ENCODE measurements at places on chromosomes 4 and X.

GRCh38 chr4:99856166-99856565 is 38.1 kb downstream of the LAMTOR3 start:
- no peak for DNase-seq

DNA sequence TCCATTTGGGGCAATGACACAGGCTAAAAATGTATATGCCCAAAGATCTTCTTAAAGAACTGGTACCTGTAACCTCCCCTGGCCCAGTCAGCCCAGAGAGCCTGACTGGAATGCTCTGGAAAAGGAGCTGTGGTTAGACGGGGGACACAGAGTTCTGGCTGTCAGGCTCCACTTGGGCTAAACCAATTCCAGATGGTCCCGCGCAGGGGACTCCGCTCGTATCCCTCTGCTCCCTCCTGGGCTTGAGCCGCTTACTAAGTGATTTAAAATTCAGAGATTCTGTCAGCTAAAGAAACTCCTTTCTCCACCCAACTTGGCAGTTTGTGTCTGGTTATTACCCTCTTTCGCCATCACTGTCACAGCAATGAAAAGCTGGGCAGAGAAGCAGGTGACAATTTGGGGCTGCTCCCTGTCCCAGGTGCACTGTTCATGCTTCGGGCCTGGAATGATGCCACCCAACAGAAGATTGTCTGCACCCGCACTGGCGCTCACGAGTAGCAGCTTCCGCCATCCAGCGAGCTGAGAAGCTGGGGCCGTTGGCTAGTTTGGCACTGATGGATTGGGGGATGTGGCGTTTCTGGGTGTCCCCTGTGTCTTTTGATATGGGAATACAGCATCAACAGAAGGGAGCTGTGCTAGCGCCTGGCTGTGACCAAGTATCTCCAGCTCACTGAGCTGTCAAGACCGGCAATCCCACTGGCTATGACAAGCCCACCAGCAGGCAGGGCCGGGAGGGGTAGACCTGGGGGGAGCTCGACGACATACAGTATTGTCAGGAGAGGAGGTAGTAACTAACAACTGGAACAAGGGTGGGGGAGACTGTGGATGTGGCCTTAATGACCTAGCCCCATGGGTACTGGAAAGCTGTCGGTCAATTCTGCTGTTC is 6.7 kb upstream of the IRAK1 start:
- DNase-seq, result no peak

DNA sequence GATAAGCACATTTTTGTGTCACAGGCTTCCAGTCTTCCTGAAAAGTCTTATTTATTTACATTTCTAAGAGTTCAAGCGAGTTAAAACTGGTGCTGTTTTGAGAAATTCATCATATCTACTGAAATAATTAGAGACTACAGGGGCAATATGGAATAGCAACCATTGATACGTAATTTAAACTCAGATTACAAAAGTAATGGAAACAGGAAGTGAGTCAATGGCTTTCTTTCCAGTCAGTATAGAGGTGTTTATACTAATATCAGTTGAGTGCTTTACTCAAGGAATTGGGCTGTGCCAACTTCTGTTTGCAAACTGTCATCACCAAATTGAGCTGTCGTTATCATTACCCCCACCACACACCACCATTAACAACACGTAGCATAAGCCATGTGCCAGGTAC is 222.7 kb downstream of the COL25A1 start:
- no peak for DNase-seq

GRCh38 chrX:46407753-46408130 is 137.5 kb downstream of the ZNF674 start:
- no peak for DNase-seq

DNA sequence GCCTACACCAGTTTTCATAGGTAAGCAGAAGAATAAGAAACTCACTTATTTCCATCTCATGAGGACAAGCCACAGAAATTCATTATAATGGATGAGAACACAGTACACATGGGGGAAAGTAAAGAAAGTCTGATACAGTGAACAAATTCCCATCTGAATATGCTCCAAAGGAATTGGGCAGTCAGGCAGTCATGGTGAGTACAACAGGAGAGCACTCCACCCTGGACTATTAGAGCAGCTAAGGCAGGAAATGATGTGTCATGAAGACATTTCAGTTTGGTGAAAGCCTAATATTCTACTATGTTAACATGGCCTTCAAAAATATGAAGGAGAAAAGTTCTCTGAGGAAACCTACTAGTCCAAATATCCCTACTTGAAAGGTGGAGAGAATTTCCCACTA is 92.0 kb upstream of the PRDX4 start:
- DNase-seq, result no peak

DNA sequence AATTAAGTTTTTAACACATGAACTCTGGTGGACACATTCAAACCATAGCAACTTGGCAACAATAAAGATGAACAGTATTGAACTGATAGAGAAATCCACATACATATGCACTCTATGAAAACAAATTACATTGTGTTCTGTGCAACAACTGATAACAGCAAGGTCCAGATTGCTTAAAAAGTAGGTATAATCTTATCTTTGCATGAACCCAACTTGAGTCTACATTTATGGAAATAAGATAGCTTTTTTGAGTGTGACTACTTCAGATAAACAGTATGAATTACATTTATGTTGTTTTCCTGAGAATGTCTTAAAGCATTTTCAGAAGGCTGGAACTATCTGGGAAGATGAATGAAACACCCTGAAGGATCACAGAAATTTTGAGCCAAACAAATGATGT is 212.6 kb upstream of the GK2 start:
- no peak for DNase-seq

GRCh38 chr4:73617256-73617655 is 3.0 kb downstream of the RASSF6 start:
- DNase-seq, result no peak

DNA sequence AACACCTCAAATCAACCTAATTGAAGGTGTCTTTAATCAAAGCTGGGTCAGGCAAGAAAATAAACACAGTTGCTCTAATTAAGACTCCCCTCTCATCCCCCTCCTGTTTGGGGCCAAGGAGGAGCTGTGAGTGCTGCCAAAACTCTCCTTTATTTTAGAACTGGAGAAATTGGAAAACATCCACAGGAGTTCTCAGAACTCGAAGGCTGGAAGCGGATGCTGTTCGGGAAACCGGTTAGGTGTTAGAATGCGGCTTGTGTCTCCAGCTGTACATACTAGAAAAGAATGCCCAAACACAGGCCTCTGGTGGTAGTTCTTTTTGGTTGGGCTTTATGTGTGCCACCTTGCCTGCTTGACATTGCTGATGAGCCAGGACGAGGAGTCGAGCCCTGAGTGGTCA is 118.2 kb downstream of the GPR143 start:
- no peak for DNase-seq

- peak; percentile 71 for DNase-seq
Measured at GRCh38 chrX:153953342-153953830, 8.9 kb upstream of the RENBP start.

- DNase-seq, result no peak
Measured at GRCh38 chrX:11890836-11891514, 132.9 kb downstream of the MSL3 start.

GRCh38 chr4:8110071-8110986 is 48.3 kb downstream of the ABLIM2 start:
- DNase-seq, result no peak

DNA sequence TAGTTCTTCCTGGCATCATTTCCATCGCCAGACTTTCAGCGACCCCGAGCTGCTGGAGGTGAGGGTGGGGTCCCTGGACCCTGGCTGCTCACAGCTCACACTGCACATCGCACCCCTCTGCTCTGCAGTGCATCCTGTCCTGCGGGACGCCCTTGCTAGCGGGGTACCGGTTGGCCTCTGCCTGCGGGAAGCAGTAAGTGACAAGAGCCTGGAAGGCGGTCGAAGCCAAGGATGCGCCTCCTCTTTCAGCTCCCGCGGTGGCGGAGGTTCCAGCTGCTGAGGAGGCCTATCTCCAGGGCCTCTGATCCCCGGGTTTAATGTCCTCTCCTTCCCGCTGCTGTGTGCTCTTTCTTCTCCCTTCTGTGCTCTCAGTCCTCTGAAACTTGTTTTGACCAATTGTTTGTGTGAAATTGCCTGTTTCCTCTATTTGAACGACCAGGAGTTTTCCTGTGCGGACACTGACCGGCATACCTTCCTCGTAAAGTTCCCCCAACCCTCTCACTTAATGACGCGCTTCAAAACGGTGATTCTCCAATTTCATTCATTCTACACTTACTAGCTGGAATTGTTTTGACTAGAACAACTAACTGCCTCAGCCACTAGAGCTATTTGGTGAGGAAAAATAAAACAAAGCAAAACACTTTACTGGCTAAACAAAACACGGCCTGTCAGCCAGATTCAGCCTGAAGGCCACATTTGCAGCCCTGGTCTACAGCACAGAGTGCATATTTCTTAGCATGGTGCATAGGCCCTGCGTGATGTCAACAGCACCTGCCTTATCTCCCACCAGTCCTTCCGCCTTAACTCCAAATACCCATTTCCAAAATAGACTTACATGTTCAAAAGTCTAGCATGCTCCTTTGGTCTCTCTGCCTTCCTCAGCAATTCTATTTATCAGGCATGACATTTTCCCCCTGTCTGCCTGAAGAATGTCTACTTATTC is 28.0 kb downstream of the MGAT4D start:
- DNase-seq, result no peak

GRCh38 chr4:184099535-184099966 is 118.1 kb downstream of the ENPP6 start:
- no peak for DNase-seq
